ENCODE measurements at places on chromosomes 6 and 20.

- DNase-seq, result no peak
Observed at GRCh38 chr6:94065707-94066337, 646.5 kb upstream of the EPHA7 start.

GRCh38 chr6:135546680-135547418 is 49.3 kb upstream of the AHI1 start:
- no peak for DNase-seq

- no peak for DNase-seq
Observed at GRCh38 chr6:108822401-108822800, 25.8 kb upstream of the ARMC2 start.

DNA sequence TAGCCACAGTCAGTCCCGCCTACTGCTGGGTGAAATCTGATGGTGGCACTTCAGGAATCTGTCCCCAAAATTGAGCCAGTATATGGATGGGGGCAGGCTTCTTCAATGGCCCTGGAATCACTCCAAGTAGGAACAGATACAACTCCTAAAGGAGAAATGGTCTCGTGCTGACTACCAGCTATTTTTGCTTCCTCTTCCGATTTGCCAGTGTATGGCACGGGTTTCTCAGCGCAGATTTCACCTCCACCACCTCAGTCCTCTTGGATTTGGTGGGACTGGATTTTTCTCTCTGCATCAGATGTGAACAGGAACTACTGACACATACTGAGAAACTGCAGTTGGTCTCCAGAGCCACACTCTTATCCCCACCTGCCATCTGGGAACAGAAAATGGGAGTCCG is 27.2 kb downstream of the PNPLA1 start:
- DNase-seq, result no peak

- DNase-seq, result no peak
Observed at GRCh38 chr6:105326216-105326615, 76.7 kb downstream of the PREP start.

GRCh38 chr6:128000363-128000762 is 99.5 kb upstream of the THEMIS start:
- DNase-seq, result peak; percentile 4

Data from kidney capillary endothelial cell (primary cell).